ENCODE measurements at places on chromosomes 11 and 22.
A peak's percentile ranks its signal among the peaks of the same experiment; 100 is the strongest.

GRCh38 chr11:75597636-75598035, 35.6 kb downstream of the SERPINH1 start:
- no peak for DNase-seq

GRCh38 chr11:116703421-116703820, 69.4 kb downstream of the BUD13 start:
- DNase-seq: no peak

DNA sequence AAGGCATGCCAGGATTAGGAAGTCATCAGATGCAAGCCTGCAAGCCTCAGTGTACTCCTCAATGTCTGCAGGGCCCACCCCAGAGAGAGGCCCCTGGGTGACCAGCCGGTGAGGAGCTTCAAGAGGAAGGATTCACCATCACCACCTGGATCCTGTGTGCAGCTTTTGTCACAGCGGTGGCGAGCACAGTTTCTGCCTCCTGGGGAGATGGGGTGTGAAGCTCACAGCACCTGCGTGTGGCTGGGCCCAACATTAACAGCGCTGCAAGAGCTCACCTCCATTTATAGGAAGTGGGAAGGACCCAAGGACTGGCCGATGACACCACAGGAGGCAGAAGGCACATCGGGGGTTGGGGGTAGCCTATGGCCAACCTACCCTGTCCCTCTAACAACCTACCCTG, 235.3 kb downstream of the CTTN start:
- no peak for DNase-seq

DNA sequence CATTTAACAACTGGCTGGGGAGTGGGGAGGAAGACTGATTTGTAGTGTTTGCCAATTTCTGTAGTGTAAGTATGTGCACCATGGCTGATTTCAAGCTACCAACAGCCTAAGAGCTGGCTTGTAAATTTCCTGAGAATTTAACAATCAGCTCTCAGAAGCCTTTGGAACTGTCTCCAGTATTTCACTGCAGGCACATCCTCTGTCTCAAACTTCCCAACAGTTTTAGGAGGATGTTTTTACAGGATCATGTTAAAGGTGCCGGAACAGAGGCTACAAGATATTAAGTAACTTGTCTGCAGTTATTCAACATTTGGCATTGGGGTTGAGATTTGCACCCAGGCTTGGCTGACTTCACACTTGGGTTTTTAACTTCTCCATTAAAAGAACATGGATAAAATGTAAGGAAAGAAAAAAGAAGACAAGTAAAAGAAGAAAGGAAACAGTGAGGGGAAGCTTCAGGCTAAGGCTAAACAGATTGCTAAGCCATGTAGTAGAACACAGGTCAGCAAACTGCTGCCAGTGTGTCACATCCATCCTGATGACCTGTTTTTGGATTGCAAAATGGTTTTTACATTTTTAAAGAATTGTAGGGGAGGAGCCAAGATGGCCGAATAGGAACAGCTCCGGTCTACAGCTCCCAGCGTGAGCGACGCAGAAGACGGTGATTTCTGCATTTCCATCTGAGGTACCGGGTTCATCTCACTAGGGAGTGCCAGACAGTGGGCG, 204.8 kb upstream of the SESN3 start:
- no peak for DNase-seq

DNA sequence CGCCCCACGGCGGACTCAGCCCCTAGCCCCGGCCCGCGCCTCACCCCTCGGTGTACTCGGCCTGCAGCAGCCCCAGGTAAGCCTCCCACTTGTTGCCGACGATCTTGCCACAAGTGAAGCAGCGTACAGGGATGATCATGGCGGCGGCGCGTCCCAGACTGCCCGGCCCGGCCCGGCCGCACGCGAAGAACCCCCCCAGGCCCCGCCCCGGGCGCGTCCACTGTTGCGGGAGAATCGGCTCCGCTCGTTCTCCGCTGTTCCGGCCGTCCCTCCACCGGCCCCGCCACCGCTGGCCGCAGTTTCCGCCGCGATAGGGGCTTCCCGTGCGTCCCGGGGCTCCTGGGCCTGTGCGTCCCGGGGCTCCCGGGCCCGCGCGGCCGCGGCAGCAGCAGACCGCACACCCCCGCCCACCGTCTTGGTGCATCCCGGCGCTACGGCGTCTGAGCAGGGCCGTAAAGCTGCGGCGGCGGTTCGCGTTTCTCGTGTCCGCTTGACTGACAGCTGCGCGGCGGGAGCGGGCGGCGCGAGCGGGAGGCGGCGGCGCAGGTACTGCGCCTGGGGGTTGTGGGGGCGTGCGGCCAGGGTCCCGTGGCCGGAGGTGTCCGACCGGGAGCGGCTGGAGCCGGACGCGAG, at the start of the genes POLR2L and TSPAN4:
POLR2L (minus strand) TSS at position 160 of the 633 bp plus-strand sequence; CDS start at position 139, 21 bp downstream.
TSPAN4 (plus strand) TSS at position 483 of the 633 bp plus-strand sequence. CDS start 7,453 bp downstream, outside the sequence.
- peak; percentile 92 for DNase-seq

- DNase-seq: no peak
Observed at GRCh38 chr11:45726493-45727054, 61.2 kb upstream of the CHST1 start.
